ENCODE measurements at places on chromosomes 5 and 9.

GRCh38 chr5:143244990-143245389, 158.5 kb downstream of the NR3C1 start:
- no peak for DNase-seq

GRCh38 chr5:161851691-161852299, 3.9 kb downstream of the GABRA1 start:
- no peak for DNase-seq

GRCh38 chr5:138873466-138874221, 1.5 kb downstream of the LRRTM2 start:
- DNase-seq, result no peak

DNA sequence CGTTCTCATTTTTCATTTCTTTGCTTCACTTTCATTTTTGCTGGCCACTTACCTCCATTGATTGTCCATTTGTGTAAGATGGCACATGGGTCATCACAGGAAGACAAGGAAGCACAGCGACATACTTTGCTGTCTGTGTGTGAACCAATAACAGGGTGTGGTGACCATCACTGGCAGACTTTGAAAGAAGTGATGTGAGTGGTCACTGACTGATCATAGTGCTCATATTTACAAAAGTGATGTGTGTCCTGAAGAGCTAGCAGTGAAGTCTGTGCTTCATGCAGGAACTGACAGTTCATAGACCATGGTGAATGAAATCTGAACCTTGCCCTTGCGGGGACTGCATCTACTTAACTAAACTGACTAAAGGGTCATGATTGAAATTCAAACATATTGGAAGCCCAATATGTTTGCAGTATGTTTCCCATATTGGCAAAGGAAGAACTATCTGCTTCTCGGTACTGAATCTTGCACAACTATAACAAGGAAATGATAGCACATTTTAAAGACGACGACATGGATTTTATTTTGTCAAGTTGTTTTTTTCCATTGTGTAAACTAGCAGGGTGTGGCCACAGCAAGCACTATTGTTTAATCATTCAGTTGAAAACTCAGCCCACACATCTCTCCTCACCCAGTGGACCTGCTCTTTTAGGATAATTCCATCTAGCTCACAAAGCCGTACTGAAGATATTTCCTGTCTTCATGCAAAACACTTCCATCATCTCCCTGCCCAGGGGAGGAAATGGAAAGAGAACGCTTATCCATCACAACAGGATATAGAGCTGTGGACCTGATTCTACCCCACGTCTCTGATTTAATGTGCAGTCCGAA, 232.0 kb upstream of the ANKRD55 start:
- DNase-seq, result no peak

GRCh38 chr9:121593066-121593465, 58.4 kb upstream of the DAB2IP start:
- DNase-seq, result no peak

GRCh38 chr9:102434545-102434944, 560.6 kb upstream of the CYLC2 start:
- DNase-seq, result no peak

DNA sequence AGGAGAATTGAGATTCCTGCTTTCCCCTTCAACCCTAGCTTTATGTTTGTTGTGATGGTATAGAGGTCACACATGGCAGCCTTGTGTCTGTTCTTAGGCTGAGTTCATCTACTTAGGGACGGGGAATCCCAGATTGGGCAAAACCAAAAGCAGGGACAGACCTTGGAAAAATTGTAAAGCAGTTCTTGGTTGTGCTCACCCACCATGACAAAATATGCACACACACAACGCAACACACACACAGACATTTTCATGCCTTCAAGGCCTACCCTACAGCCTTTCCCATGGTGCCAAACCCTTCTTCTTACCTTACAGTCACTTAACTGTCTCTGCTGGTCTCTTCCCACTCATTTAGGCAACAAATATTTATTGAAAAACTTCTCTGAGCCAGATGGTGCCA, 14.8 kb downstream of the PCDHGC5 start:
- DNase-seq, result no peak

DNA sequence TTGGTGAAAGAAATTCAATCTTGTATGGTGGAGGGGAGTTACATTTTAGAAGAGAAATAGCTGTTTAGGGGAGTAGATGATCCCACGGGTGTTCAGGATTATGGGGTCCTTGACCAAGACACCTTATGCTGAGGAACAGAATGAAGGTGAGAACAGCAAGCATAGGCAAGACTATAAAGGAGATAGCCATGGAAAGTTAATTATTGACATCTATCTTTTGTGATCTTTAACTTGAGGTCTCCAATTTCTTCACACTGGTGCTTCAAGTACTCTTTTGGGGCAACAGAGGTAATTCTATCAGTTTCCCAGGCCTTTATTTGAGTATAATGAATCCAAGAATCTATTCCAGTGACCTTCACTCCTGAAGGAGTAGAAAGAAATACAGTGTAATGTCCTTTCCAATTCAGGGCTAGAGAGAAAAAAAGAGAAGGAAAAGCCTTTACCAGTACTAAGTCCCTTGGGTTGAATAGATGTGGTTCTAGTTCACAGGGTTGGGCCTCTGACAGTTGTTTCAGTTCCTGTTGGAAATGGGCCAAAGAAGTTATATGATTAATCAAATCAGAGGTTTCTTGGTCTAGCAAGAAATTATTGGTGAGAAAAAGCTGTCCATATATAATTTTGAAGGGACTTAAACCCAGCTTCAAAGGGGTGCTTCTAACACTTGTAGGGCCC, 2104.1 kb upstream of the ACO1 start:
- no peak for DNase-seq

DNA sequence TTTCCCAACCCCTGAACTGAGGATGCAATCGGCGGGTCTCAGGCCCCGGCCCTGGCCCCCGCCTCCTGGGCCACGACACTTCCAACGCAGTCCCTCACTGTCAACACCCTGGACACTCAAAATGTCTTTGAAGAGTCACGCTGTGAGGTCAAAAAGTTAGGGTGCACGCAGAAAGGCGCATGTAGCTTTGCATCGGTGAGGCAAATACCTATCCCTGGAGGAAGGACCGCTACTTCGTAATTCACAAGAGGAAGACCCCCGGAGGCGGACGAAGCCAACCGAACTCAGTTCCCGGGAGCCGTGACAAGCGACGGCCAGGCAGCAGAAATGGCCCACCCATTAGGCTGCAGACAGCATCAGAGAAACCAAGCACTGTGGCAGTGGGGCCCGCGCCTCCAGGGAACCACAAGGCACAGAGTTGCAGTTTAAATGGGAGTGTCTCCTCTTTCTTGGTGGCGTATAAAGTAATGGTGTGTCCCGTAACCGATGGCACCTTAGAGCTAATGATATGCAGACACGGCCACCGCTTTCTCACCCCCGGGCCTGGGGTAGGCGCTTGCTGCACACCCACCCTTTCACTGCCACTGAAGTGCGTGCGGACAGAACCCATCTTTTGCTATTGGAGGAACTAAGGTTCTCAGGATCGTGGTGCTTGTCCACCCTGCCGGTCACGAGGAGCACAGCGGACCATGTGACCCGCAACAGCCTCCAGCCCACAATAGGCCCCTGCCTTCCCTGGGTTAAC, 9.0 kb downstream of the ADAMTS2 start:
- no peak for DNase-seq

GRCh38 chr5:149439899-149440542, 60.9 kb upstream of the IL17B start:
- DNase-seq, result peak; percentile 22

DNA sequence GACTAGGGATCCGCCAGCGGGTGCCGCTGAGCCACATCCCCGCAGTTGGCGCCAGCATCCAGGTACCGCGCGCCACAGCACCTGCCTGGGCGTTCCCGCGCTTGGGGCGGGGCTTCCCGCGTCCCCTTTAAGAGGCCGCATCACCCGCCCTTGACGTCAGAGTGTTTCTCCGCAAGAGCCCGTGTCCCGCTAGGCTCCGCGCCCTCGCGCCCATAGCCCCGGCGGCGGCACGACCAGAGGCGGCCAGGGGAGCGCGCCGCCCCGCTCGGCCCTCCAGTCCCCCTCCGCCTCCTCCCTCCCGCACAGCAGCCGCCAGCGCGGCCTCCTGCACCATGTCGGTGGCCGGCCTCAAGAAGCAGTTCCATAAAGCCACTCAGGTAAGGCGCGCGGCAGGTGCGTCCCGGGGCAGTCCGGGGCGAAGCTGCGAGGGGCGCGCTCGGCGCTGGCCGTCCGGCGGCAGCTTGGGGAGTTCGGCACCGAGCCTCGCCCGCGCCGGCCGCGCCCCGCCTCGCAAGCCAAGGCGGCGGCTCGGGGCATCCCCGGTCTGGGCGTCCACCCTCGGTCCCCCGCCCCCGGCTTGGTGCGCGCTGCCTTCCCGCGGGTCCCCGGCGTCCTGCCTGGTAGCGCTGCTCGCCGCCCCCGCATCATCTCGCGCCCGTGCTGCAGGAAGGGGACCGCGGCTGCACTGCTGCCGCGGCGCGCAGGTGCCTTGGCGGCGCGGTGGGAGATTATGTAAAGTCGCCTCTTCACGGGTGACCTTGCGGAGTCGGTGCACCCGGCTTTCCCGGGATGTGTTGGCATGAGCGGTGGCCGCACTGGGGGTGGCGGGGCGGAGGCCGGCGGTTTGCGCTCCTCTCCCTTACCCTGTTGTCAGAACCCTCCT, at the start of gene SH3GL2:
TSS of gene SH3GL2 (plus strand) at position 156 of the 883 bp plus-strand sequence.
- peak; percentile 36 for DNase-seq

GRCh38 chr9:92685022-92685421, 15.1 kb upstream of the IPPK start:
- DNase-seq, result no peak

DNA sequence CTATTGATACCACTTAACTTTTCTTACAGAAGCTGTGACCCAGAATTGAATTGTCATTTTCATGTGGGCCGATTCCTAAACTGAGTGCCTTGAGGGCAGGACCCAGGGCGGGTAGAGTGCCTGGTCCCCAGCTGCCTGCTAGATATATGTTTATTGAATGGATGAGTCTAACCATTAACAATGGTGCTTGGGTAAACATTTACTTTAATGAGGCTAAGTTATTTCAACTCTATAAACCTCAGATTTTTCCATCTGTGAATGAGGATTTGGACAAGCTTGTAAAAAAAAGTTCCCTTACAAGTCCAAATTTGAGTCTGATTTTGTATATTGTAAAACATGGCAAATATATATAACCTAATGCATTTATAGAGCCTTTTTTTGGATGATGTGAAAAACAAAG, 181.8 kb upstream of the ELL2 start:
- DNase-seq, result no peak

DNA sequence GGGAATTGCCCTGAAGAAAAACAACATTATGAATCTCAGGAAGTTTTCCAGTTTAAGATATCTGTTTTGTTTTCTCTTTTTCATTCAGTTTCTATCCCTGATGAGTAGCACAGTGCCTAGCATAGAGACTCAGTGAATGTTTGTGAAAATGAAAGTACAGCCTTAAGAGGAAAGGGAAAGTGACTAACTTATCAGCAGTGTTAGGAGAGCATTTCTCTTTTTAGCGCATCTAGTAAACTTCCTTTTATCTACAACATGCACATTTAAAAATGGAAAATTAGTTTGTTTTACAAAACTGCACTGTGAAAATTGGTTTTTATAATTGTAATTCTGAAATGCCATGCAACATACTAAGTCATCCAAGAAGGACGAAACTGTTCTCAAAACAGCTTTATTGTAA, 110.8 kb downstream of the SMARCA2 start:
- no peak for DNase-seq

DNA sequence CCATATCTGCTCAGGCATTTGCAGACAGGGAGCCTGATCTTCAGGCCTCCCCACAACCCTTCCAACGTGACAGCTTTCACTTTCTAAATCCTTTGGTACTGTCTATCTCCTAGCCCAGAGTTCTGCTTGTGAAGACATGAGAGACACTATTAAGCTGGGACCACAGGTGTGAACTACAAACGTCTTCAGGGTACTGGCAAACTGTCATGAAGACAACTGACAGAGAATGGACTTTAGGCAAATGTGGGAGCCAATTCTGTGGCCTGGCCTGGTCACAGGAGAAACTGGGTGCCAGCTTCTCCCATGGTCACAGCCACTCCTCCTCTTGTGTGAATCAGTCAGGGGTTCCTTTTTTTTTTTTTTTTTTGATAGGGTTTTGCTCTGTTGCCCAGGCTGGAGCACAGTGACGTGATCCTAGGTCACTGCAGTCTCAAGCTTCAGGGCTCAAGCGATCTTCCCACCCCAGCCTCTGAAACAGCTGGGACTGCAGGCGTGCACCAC, 10.4 kb downstream of the TRIM14 start:
- DNase-seq, result peak; percentile 55

GRCh38 chr5:178215280-178216002, 11.1 kb downstream of the HNRNPAB start:
- DNase-seq, result no peak

- no peak for DNase-seq
Observed at GRCh38 chr5:140196115-140196814, 21.3 kb downstream of the CYSTM1 start.

- peak; percentile 86 for DNase-seq
Observed at GRCh38 chr9:129143031-129143927, 32.1 kb downstream of the PTPA start.

GRCh38 chr9:121179930-121180681, 21.6 kb downstream of the RAB14 start:
- DNase-seq, result no peak

GRCh38 chr5:53950621-53951020, 359.8 kb downstream of the ARL15 start:
- DNase-seq, result no peak

- no peak for DNase-seq
Observed at GRCh38 chr9:97979788-97980478, 3.2 kb upstream of the ANP32B start.

DNA sequence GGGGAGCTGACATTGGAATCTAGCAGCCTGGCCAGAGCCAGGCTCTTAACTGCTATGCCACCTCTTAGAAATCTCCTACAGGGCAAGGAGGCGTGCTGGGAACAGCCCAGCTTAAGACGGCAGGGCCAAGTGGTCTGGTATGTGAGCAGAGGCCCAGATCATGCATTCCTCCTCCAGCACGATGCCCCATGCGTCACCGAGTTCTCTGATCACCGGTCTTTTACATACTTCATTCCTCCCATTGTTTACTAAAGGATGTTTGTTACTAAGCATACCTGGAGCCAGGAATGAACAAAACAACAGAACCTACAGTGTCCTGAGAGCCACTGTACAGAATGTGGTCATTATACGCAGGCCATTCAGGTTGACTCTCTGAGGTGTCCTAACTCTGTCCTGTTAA, 73.8 kb downstream of the TRIO start:
- DNase-seq, result no peak

All from activated CD8-positive, alpha-beta T cell treated with anti-CD3 and anti-CD28 coated beads for 36 hours (primary cell).